ENCODE measurements at places on chromosomes 5 and 9.

- no peak for DNase-seq
Observed at GRCh38 chr5:124283031-124283430, 463.4 kb downstream of the ZNF608 start.

DNA sequence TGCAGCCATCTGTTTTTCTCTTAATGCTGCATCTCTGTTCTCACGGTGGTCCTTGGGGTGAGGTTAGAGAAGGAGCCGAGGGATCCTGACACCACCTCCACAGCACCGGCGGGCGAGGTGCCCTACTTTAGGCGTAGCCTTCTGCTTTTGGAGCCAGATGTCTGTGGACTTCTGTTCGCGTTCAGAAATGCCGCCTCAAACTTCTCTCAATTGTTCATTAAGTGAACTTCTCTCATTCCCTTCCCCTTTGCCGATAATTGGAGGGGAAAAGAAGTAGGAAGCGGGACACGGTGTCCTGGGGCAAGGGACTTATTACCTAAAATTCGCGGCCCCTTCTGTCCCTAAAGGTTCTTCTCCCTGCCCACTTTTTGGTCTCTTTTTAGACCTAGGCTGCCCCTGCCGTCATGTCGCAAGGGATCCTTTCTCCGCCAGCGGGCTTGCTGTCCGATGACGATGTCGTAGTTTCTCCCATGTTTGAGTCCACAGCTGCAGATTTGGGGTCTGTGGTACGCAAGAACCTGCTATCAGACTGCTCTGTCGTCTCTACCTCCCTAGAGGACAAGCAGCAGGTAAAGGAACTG, 455 bp downstream of the KIF20A start:
- DNase-seq = peak; percentile 19

DNA sequence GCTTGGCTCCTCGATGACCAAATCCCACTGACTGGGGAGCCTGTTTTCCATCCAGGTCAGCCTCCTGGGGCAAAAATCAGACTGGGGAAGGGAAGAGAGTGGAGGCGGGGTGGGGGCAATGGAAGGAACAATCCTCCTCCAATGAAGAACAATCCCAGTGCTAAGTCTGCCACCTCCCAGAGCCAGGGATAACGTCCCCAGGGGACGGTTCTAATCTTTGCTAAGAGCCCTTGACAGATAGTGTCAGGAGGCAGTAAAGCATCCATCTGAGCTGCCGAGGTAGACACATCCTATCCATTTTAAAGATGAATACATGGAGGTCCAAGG, 298.5 kb upstream of the MSX2 start:
- DNase-seq = peak; percentile 38

DNA sequence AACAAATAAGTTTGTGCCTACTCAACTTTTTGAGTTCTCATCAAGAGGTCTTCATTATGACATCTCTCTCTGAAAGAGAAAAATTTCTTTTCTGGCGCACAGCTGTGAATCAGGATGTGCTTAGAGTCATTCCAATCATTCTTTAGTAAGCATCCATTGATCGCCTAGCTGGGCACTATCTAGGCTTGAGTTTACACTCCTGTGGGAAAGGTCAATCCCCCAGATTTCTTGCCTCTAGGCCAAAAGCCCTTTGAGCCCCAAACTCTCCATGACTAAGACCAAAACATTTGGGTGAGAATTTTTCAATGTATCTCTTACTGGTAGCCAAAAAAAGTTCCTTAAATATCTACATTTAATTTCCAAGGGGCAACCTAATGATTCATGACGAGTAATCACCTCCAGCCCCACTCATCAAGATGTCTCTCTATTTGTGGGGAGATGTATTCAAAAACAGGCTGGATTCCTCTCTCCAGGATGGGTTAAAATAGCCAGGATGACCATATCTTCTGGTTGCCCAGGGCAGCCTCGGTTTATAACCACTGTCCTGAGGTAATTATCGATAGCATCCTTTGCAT, 101.7 kb downstream of the GNA14 start:
- no peak for DNase-seq

- no peak for DNase-seq
Observed at GRCh38 chr5:53323943-53324642, 156.3 kb upstream of the FST start.

GRCh38 chr5:157520911-157521703, 54.5 kb downstream of the ADAM19 start:
- DNase-seq = no peak

DNA sequence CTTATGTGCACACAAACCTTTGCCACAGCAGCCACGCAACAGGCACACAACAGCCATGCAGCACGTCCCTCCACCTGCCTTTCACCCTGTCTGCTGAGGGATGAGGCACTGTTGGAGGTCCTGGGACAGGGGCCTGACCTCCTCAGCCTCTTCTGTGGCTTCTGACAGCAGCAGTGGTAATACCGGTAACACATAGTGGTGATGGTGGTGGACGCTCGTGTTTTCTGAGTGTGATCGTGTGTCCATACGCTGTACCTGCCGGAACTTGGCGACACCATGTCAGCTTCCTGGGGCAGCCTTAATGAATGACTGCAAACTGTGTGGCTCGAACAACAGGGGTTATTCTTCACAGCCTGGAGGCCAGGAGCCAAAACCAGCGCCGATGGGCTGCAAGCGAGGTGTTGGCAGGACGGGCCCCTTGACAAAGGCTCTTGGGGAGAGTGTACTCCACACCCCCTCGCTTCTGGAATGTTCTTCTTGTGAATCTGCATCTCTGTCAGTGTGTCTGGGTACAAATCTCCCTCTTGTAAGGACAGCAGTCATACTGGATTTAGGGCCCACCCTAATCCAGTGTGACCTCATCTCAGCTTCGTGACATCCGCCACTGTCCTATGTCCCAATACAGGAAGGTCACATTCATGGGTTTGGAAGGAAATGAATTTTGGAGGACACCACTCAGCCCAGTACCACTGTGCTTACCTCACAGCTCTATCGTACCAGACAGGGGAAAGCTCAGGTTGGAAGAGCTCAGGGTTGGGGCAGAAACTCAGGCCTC, 55.3 kb upstream of the EXOC3 start:
- no peak for DNase-seq

- DNase-seq = no peak
Observed at GRCh38 chr5:38031304-38031703, 191.5 kb upstream of the GDNF start.

- no peak for DNase-seq
Observed at GRCh38 chr9:113222482-113222841, 1.1 kb downstream of the SLC31A1 start.

GRCh38 chr9:88991066-88992034, at the start of gene S1PR3:
TSS of gene S1PR3 (plus strand) at chr9:88991468. CDS start at chr9:89001201, 9,733 bp downstream.
- peak; percentile 64 for DNase-seq

DNA sequence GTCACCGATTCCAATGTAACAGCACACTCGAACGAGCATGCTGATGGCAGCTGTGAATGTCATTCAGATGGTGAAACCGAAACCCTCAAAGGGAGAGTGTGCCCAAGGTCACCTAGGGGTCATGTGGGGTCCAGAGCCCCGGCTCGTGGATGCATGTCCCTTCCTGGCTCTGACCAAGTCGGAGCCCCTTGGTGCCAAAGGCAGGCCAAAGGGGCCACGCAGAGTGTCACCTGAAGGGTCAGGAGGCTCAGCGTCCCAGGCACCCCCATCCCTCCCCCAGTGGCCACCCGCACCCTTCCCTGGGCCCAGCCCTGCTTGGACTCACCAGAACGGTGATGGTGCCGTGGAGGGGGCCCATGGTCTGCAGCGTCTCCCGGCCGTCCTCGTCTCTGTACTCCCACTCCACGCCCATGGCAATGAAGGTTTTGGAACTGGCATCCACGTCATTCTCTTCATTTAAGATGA, 69.5 kb downstream of the ZNF354C start:
- DNase-seq = no peak

DNA sequence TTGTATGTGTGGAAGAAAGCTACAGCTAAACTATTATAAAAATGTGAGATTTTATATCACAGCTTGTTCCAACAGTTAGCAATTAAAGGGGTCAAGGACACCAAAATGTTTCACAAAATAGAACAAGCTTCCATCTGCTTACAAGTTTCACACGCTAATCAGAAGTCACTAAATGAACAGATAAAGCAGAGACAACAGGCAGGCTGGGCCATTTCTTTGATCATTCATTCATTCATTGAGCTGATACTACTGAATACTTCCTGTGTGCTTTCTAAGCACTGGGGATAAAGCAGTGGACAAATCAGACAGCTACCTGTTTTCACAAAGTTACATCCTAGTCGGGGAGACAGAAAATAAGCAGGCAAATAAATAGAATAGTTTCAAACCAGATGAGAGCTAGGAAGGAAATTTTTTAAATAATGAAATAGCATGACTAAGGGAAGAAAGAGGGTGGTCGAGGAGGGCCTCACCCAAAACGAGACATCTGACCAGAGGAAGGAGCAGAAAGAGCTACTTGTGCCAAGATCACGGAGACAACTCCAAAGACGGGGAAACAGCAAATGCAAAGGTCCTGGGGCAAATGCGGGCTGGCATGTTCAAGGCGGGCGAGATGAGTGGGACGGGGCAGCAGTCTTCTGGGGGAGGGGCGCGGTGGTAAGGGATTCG, 1.2 kb downstream of the MAPK9 start:
- no peak for DNase-seq

DNA sequence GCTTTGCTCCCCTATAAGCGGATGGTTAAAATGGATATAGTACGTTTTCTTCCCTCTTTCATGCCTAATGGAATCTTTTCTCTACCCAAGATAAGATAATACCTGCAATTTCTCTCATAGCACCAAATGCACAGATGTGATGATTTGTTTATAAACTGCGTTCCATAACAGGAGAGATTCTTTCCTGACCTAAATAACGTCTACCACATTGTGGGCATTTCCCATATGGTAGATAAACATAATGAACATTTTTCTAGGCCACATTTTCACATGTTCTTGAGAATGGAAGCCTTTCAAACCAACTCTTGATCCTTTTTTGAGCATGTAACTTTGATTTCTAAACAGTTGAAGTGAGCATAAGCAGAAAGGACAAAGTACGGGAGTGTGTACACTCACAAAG, 448.5 kb downstream of the CSNK1G3 start:
- DNase-seq = no peak

DNA sequence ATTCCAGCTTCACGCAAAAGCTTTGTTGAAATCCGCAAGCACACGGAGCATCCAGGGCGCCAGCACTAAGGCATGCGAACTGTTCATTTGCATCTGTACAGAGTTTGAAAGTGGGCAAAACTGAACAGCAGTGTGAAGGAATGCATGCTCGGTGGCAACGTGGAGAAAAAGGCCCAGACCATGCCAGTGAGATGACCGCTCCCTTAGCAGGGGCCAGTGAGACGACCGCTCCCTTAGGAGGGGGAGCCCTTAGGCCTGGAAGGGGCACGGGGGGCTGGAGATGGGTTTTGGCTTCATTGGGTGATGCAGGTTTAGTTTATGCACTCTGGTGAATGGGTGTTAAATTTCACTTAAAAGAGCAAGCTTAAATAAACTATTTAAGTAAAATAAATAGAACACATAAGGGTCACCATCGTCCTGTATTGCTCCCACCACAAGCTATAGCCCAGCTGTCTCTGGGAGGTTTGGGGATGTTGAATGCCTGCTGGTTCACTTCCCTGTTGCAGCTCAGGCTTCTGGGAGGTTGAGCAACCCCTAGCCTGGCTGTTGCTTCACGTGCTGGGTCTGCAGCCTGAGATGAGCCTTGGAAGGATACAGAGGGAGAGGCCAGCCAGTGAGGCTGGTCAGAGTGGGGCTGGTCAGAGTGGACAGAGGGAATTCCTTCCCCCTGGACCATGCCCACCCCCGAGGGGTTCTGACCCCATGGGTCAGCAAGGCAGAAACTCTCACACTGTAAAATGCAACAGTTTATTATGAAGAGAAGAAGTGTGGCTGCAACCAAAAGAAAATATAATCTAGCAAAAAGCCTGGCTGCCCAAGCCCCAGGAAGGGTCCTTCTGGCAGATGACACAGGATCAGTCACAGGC, 4.6 kb upstream of the FCN1 start:
- DNase-seq = no peak

- no peak for DNase-seq
Observed at GRCh38 chr5:124844371-124844920, 98.0 kb upstream of the ZNF608 start.

DNA sequence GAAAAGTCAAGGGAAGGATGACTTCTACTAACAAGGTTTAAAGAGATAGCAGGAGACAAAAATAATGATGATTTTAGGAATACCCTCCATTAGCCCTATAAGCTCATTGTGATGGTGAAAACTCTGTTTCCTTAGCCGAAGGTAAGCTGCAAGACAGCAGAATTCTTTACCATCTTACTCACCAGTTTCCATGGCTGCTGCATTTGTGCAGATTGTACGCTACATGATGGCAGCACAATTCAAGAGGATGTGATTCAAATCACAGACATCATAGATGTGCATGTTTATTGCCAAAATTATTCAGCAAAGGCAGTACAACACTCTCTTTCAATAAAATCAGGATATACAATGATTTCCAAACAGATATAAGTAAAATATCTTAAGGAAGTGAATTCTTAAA, 175.6 kb downstream of the SPATA31D1 start:
- DNase-seq = no peak

DNA sequence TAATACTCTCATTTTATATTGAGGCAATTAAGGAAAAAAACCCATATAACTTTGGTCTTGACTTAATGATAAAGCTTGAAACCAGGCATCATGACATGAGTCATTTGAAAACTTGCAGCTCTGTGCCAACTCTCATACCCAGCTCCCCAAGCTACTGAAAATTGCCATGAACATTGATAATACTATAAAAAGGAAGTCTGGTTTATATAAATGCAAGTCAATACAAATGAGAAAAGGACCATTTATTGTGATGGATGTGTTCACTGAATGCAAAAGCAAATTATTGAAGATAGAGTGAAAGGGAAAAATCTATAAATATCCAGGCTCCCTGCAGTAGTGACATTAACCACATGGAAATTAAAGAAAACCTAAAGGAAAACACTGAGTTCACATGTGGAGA, 116.3 kb downstream of the DEPDC1B start:
- DNase-seq = no peak

DNA sequence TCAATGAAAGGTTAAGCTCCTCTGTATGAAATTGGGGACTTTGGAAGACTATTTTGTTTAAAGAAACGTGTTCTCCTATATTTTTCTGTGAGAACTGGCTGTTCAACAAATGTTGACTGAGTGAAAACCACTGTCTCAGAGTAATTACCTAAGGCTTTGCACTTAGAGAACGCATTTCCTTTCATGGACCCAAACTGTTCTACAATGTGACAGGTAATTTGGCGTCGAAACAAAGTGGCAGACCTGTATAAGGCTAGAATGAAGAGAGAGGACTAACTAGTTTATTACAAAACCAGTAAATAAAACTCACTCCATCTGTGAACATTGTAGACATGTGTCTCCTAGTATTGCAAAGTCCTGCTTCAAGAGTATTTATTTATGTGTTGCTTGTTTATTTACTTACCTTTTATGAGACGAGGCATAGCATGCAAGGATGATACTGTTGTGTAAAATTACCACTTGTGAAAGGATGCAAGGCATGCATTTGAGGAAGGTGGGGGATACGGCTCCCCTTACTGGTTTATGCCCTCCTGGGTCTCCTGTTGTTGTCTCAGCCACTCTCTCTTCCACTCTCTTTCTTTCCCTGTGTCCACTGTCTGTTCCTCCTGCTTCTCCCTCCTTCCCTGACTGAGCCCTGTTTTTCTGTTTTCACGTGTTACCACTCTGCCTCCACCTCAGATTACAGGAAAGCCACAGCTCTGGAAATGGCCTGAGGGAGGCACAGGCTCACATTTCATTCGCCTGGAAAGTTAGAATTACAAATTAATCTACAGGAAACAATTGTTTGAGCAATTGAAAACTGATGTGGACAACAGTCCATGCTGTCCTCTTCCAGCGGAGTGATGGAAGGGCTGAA, 444.0 kb upstream of the ZNF608 start:
- DNase-seq = no peak

GRCh38 chr5:135591277-135591676, 12.5 kb upstream of the CXCL14 start:
- DNase-seq = no peak
